Hindlimb muscle (tissue), 1 donor: ENCODE measurements at places on chromosomes 4 and X.
A peak's percentile ranks its signal among the peaks of the same experiment; 100 is the strongest.

DNA sequence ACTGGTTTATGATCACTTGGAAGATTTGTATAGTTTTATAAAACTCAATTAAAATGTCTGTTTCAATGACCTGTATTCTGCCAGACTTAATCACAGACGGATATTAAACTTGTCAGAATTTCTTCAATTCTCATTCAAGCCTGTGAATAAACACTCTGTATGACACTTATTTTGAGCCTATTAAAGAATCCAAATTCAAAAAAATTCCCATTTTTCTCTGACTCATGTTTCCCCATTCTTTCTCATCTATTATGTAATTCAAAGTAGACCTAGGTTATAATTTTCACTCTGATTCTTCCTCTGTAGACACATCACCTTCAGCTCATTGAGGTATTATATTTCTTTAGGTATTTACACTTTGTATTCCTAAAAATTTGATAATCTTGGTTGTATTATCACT, 166.1 kb downstream of the TMA16 start:
- no peak for DNase-seq

DNA sequence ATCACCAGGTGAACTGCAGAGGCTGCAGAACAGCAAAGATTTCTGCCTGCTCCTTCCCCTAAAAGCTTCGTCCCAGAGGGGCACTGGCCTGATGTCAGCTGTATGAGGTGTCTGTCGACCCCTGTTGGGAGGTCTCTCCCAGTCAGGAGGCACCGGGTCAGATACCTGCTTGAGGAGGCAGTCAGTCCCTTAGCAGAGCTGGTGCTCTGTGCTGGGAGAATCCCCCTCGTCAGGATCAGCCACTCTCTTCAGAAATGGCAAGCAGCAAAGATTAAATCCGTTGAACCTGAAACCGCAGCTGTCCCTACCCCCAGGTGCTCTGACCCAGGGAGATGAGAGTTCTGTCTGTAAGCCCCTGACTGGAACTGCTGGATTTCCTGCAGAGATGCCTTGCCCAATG, 1166.3 kb upstream of the ADGRL3 start:
- no peak for DNase-seq

- no peak for DNase-seq
Observed at GRCh38 chrX:47828984-47829383, 7.7 kb upstream of the ZNF81 start.

- peak; percentile 61 for DNase-seq
Observed at GRCh38 chr4:153153339-153153871, 50.8 kb upstream of the TRIM2 start.

DNA sequence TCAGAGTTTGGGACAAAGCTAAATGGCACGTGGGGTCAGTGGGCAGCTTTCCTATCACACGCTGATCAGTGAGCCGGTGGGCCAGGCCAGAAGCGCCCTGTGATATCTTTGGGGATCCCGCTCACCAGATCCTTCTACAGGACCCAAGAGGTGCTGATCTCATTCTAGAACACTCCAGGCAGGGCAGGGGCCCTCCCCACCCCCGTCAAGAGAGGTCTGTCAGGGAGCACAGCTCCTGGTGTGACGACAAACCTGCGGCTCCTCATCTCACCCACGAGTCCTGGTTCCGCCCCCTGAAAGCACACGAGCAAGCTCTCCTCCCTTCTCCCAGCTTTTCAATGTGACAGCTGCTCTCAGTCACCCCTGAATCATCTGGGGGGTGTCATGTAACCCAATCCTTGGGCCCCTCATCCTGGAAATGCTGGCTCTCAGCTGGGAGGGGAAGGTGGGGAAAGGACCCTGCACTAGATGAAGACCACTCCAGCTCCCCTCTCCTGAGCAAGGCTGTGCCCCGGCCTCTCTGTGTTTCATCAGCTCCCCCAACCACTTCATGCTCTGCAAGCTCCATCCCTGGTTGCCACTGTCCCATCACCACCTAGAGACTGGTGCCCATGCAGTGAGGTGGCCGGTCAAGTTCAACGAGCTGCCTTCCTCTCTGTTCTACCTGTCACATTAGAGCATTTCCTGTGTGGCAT, 4.6 kb downstream of the HCFC1 start:
- DNase-seq, result no peak

DNA sequence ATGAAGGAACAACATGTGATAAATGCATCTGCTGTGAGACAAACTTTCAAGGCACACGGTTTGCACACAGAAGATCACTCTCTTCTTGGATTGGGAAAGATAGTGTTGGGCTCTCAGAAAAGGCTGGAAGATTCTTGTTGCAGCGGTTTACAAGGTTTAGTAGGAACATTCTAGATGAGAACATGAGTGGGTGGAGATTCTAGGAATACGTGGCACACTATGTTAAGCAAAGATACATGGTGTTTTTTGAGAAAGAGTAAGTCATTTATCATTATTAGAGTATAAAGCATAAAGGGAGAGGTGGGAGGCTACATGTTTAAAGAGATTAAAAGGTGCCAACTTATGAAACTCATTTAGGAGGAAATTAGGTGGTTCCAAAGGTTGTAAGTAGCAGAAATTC, 348.8 kb upstream of the HS3ST1 start:
- no peak for DNase-seq

- DNase-seq, result peak; percentile 13
Observed at GRCh38 chrX:54288277-54288676, 69.6 kb downstream of the WNK3 start.
